ENCODE measurements at places on chromosomes 5 and 9.

DNA sequence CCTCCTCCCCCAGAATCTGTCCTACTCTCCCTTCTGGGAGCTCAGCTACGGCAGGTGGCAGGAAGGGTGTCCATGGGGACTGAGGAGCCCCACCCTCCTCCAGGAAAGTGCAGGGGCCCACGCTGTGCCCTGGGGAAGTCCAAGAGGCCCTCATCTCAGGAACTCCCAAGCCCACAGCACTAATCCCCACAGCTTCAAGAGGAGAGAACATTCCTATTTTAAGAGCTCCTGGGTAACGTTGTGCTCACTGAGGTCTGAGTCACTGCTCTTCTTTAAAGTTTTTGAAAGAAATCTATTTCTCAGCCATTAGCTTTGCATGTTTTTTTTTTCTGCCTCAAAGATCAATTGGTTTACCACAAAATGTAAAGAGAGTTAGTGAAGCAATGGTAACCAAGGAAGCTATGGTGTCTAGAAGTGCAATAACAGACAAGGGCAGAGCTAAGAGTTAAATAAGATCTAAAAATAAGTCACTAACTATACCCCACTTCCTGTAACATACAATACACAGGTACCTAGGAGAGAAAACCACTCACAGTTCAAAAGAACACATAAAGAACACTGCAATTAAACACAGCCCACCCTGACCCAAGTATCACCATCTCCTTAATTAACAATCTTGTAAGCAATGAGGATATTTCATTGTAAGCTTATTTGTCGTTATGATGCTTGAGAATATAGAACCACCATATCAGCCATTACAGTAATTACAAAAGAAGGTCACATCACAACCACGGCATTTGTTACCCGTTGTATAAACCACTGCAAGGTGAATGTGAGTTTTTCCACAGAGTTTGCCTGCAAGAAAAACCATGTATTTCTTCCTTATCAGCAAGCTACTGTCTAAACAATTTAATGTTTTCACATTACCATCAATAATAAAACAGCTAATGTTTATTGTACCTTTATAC, 382.3 kb upstream of the SLC30A5 start:
- no peak for DNase-seq

DNA sequence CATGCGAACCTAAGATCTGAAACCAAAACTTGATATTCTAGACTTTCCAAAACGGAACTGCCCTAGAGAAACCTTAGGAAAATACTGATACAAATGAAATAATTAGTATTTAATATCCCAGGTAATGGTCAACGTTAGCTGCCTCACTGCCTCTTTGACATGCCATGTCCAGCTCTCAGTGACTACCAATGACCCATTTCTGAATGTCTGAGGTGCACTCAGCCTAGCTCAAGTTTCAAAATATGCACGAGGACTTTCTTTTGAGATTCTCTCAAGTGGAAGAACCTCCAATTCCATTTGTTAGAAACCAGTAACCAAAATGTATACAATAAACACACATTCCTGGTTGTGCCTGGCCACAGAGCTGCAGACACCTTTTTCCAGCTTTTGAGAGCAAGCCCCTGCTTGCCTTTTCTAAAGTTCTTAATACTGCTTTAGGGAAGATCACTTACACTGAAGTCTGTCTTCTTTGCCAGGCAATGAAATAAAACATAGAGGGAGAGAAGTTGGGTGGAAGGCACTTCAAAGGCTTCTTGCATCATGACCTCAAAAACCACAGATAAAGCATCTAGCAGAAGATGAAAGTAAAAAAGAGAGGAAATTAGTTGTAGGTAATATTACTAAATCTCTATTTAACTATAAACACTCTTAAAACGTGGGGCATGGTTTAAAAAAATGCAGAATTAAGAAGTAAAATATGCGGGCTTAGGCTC, 87.9 kb downstream of the MRPS27 start:
- DNase-seq, result no peak

DNA sequence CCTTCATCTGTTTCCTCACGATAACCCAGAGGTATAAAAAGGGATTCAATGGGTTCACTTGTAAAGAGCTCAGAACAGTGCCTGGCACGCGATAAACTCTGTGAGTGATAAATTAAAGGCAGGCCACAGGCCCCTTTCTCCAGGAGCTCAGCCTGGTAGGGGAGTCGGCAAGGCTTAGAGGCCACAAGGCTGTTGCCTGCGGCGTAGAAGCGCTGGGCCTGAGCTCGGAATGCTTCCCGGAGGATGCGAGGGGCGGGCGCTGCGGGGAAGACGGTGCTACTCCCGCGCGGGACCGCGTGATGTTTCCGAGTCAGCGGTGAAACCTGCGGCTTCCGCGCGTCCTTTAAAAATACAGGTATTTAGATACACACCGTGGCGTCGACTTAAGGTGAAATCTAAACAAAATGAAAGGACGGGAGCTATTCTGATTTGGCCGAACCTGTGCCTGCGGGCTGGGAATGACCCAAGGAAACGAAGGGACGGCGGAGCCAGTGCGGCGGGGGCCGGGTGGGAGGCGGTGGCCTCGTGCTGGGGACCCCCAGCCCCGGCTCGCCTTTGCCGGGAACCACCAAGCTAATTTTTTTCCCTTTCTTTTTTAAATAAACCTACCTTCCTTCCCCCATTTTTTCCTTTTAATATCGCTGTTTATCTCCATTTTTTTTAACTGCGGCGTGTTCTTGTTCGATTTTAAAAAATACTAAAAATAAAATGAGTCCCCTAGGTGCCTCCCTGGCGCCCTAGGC, 6.2 kb downstream of the NKX2-5 start:
- DNase-seq, result no peak

DNA sequence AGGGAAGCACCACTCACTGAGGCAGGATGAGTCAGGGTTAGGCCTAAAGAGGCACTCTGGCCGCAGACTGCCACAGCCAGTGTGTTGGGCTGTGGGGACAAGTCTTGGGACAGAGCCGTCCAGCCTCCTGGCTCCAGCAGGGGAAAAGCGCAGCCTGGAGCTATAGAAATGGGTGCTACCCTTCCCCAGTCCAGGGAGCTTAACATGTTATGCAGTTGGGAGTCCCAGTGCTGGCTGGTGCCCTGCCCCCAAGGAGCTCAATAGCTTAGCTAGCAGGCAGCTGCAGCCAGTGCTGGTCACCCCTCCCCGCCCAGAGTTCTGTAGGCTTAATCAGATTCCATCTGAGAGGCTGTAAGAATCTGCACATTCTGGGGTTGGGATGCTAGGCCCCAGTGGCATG, 399.6 kb upstream of the TUSC1 start:
- no peak for DNase-seq

DNA sequence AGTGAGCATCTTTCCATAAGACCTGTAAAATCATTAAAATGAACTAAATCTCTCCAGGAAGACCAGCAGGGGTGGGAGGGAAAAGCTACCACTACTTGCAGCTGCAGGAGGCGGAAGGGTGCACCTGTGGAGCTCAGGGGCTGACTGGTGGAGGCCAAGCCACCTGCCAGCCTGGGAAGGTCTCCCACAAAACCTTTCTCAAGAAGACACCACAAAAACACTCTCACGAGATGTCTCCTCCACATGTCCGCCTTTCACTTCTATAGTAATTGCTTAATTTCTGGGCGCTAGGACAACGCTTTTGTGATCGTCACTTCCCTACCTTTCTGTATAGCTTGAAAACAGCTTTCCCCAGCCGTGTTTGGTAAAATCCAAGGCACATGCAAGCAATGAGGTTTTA, 114.4 kb downstream of the ROR2 start:
- DNase-seq, result no peak

GRCh38 chr5:151810449-151810848, 38.7 kb downstream of the G3BP1 start:
- DNase-seq, result no peak

GRCh38 chr9:74573640-74574191, 76.6 kb downstream of the RORB start:
- no peak for DNase-seq

- no peak for DNase-seq
These were observed 26.9 kb upstream of the ITGA1 start for GRCh38 chr5:52760695-52761366.

GRCh38 chr5:93584596-93585040, 1.6 kb downstream of the NR2F1 start:
- no peak for DNase-seq

DNA sequence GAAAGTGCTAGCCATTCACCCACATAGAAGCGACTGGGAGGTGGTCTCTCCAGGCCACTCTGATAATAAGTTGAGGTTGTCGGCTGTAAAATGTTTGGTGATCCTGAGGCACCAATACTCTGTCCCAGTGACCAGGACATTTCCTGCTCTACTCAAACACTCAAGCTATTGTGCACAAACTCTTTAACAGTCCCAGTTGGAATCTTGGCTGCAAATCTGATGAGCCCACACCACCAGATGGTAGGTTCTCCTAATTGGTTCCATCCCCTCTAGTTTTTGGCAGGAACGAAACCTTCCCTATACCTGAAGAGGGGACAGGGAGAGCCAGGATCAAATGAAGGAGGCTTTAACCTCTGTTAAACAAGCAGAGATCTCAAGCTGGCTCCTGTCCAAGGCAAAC, 14.3 kb downstream of the GRIA1 start:
- DNase-seq, result no peak

GRCh38 chr9:92745331-92745730, 19.3 kb downstream of the BICD2 start:
- DNase-seq, result no peak

DNA sequence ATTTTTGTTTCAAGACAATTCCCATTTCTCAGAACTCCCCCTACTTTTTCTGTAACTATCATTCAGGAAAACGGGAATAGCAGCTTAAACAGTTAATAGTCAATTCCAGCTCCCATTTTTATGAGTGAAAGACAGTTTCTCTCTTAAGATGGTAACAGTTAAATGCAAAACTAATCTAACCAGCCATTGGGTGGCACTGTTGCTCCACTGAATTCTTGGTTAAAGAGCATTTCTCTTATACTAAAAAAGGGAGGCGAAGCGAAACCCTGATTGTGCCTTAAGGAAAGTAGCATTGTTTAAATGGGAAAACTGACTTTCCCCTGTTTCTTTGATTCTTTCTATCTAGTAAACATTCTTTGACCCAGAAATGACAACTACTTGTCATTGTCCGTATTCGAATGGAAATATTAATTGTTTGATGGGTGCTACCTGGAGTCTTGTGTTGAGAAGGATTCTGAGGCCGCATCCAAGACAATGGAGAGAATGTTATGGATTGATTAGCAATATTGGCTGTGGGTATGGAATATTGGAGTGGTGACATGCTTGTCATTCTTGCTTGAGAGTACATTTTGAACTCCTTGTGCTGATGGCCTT, 507.8 kb downstream of the MAT2B start:
- DNase-seq, result peak; percentile 59

DNA sequence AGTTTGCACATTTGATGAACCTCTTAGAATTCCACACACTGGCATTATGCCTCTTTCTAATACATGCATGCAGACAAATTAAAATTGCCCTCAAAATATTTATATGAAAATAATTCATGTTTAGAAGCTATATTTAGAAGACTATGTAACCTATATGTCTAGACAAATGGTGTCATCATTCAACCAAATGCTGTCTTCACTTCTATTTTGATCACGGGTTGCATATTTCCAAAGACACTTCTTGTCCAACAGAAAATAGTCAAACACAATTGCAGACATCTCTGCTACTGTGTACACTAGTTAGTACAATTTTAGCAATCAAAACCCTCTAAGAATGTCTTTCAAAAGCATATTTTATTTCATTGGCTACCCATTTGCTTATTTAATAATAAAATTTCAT, 114.0 kb downstream of the FBXO38 start:
- no peak for DNase-seq

DNA sequence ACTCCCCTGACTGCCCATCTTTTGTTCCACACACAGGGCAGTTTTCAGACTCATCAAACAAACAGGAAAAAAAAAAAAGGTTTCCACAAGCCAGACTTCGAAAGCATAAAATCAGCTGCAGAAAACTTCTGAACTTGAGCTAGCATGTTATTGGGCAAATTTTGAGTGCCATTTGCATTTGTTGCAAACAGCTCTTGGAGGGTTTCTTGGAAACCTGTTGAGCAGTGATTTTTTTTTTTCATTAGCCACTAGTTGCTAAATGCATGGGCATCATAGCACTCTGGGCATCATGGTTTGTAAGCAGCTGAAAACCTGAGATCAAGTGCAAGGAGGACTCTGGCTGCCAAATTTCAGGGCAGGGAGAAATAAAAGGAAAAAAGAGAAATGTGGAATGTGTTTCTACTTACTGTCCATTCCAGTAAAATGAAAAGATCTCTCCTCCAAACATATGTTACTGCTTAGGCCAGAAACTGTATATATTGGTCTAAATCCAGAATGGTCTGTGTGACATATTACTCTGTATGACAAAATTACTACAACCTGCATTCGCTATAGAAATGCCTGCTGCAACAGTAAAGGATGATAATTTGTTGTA, 85.2 kb upstream of the SMIM23 start:
- DNase-seq, result no peak

DNA sequence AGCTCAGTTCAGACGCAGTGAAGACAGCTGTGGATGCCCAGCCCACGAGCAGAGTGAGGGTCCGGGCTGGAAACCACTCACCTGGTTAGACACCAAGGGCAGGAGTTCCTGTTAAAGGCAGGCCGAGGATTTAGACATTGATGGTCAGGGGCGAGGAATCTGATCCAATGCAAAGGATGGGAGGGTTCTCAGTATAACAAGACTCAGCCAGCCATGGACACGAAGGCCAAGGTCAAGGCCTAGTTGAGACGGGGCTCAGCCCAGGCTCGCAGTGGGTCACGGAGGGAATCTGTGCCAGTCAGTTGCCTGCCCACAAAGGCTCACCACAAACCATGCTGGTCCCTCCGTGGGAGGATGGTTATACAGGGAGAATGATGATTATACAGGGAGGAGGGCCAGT, 63.3 kb upstream of the FCN1 start:
- no peak for DNase-seq
